ENCODE measurements at places on chromosomes 5 and 9.

DNA sequence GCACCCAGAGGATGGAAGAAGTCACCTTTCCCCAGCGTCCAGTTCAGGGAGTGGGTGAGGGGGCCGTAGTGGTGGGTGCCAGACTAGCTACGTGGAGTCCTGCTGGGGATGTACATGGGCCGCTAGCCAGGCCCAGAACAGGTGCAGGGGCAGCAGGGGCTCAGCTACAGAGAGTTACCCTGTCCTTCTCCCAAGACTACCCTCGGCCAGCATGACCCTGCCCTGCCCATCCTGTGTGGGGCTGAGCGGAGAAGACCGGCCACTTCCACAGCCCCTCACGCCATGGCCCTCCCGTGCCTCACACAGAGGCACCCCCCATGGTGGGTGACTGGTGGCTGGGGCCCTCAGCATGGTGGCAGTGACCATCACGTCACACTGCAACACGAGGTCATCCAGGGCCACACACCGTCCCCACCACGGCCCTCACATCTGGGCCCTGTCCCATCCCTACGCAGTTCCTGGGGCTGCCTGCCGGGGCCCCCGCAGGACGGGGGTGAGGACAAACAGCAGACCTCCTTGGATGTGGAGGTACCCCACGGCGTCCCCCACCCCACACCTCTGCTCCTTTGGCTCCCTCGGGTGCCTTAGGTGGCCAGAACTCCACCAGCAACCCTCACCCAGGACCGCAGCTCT, 977 bp upstream of the DPP7 start:
- DNase-seq: no peak

DNA sequence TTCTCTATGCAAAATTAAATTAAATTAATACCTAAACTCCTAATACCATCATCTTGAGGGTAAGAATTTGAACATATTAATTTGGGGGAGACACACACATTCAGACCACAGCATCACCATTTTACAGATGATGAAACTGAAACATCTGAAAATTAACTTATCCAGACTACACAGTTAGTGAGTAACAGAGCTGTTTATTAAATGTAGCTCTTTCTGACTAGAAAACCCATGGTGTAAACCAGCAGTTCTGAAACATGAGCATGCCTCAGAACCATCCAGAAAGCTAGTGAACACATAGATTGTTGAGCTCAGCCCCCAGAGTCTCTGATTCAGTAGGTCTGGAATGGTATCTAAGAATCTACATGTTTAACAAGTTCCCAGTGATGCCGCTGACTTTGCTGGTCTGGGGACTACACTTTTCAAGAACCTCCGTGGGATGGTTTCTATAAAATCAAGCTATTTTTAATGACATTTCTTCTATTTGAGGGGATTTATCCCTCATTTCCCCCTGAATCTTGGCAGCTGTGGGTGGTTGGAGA, 113.5 kb downstream of the RORB start:
- DNase-seq: no peak

DNA sequence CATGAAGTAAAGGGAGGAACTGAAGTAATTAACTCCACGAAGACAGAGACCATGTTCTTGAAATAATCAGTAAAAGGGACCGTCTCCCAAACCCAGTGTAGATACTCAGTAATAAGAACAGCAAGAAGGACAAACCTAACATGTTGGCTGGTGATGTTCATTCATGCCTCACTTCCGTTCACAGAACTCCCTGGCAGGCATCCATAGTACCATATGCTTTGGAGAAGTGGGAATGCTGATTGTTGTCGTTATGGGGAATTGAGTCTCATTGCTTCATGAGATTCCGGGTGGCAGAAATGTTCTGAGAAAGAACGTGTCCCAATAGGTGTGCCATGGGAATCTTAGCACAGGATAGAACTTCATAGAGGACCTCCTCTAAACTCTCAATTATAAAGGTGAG, 452.3 kb downstream of the ZSWIM6 start:
- DNase-seq: peak; percentile 8

DNA sequence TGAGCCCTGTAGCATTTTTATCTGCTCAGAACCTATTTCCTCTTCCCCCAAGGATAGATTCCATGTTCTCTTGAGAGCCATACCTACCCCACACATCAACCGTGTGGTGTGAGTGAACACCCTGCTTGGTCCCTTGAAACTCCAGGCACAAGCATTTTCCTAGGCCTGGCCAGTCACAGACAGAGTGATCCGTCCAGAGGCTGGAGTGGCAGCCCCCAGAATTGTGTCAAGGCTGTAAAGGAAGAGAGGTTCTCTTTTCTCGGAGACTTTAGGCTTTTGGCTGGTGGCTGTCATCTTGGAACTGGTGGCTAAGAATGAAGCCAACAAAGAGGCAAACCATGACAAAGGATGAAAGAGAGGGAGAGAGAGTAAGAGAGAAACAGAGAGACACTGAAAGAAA, 66.0 kb downstream of the ARHGEF37 start:
- DNase-seq: no peak

DNA sequence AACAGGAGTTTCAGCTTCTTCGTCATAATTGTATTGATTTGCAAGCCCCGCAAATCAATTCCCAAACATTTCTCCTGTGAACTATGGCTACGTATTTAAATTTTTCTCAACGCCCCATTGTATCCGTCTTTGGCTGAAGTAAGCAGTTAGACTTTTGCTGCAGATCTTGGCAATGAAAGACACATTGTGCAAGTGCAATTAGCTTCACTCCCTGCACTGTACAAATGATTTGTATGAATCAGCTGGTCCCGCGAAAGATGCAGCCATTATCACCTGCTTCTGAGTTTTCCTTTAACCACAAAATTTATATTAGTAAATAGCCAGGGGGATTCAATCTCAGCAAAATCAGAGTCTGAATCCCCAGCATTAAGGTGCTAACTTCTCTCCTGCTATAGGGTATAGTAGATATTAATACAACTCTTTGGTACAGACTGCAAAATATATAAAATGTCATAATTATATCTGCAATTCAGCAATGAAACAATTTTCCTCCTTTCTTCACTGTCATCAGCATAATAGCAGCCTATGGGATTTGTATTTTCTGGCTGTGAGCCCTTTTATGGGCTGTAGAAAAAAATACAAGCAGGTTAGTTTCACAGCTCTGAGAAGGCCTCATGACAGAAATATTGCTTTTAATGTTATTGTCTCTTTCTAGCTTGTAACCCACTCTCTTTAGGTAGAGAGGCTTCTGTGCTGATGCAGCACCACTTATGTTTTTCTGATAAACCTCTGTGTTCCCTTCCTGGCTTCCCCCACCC, 68.4 kb upstream of the SMARCA2 start:
- no peak for DNase-seq

DNA sequence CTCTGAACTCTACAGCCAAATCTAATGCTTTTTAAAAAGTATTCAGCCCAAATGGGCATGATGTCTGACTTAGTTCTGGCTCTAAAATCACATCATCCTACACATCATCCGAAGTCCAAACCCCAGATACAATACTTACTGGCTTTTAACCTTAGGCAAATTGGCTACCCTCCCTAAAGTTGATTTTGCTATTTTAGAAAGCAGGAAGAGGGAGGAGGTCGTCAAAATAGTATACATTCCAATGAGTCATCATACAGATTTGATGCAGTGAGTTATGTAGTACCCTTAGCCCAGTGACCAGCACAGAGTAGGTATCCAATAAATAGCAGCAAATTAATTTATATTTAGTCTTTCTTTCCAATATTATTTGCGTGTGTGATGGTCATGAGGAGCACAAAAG, 582.0 kb upstream of the TUSC1 start:
- DNase-seq: no peak

- DNase-seq: no peak
These were observed 25.2 kb downstream of the GIN1 start for GRCh38 chr5:103094737-103095136.

- no peak for DNase-seq
These were observed 20.2 kb downstream of the TLE1 start for GRCh38 chr9:81669041-81669651.

DNA sequence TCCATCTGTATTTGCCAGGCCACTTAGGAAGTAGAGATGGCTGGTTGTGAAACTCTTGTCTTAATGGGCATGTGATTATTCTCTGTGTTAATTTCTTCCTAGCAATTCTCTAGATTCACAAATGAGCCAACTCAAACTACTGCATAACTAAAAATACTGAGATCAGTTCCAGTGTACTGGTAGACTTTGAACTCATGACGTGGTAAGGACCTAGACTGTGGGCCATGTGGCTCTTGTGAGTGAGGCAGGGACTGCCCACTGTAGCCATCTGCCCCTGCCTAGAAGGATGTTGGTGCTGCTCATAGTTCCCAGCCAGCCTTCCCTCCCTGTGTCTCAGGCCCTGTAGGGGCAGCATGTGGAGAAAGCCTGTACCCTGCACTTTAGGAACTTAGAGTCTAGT, 47.4 kb downstream of the CYSTM1 start:
- DNase-seq: no peak

DNA sequence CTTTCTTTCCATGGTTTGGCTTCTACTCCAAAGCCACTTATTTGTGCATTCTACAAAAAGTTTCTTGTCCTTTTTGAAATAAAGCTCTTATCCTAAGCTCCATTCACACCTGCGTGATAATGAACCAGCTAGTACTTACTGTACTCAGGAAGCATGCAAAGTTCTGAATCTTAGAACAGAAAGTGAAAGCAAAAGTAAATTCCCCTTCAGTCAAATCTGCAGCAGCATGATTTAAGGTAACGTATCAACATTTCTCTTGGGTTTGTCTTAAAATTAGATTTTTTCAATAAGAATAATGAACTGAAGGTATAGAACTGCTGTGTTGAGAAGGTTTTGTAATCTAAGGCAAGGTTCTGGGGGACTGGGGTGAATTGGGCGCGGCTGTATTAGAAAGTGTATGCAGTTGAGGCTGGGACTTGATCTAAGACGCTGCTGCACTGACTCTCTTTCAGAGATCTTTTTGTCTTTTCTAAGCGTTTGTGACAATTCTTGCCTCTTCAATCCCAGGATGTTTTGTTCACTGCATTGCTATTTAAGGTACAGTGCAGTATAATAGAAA, at the start of gene ERAP2:
Gene ERAP2, plus strand, starts transcription at position 209 of the 559 bp plus-strand sequence. CDS start 3,186 bp downstream, outside the sequence.
- no peak for DNase-seq

DNA sequence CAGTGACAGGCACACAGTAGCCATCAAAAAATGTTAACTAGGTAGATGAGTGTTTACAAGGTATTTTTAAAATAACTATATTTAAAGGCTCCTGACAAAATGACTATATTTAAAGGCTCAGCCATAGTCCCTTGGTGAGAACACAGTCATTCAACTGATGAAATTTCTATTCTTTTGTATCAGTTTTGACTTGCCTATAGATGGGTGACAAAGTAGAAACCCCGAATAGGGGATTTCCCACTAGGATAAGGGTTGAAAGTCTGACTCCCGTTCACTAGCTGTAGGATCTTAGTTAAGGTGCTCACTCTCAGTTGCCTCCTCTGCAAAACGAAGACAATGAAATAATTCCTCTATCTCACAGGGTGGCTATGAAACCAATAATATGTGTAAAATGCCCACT, 218.2 kb downstream of the TSSK1B start:
- no peak for DNase-seq

GRCh38 chr5:15551113-15551504, 51.1 kb downstream of the FBXL7 start:
- DNase-seq: no peak

- no peak for DNase-seq
These were observed 38.5 kb downstream of the TARS1 start for GRCh38 chr5:33479311-33479710.

DNA sequence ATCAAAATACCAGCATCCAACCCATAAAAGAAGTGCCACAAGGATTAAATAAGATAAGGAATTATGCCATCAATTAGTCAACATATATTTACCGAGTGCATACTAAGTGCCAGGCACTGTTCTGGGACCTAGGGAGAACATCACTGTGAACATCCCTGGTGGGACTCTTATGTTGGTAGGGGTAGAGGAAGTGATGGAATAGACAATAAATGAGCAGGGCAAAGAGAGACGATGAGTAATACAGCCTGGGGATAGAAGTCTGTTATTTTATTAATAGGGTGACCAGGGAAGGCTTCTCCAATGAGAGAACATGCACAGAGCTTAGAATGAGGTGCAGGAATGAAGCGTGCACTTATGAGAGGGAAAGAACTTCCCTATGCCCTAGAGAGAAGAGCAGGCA, 47.4 kb upstream of the VLDLR start:
- DNase-seq: no peak

DNA sequence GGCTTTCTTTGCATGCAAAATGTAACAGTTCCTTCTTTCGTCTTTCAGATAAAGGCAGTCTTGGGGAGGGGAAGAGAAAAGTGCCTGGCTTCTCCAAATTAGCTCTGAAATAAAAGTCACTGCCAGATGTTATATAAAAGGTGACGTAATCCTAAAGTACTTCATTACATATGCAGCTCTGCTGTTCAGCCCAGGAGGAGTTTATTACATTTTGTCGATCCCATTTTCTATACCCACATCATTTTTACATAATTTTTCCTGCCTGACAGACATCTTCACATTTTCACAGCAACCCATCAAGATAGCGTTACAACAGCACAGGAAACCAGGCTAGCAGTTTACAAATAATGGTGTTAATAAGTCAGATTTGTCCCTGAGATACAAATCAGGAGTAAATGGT, 86.7 kb upstream of the SLC30A5 start:
- DNase-seq: peak; percentile 6

DNA sequence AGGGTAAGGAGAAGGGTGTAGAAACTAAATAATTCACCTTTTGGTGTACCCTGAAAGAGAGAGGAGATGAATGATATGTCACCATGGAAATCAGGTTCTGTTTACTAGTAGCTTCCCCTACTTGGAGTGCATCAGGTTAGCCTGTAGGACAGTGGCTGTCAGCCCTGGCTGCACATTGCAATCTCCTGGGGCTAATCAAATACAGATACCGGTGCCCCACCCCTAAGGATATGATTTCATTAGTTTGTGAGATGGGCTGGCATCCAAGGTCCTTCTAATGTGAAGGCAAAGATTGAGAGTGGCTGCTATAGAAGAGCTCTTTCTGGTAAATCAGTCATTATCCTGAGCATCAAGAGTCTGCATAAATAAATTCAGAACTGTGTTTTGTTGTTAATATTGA, 47.2 kb downstream of the INSYN2B start:
- no peak for DNase-seq

DNA sequence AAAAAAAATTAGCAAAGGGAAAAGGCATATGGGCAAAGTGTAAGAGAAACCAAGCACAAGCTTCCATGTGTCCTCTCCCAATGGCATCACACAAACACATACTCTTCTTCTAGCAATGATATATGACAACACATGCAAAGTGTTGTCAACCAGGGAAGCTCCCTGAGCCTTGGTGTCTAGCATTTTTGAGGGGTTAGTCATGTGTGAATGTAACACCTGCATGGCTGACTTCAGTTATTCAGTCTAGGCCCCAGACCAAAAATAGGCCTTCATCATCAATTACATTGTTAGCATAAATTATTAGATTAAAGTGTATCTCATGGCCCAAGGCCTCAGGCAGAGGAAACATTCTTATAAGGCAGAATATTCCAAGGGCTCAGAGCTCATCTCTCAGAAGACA, 450.0 kb downstream of the TLE1 start:
- DNase-seq: no peak

GRCh38 chr5:77232574-77233358, 22.3 kb downstream of the PDE8B start:
- DNase-seq: no peak

DNA sequence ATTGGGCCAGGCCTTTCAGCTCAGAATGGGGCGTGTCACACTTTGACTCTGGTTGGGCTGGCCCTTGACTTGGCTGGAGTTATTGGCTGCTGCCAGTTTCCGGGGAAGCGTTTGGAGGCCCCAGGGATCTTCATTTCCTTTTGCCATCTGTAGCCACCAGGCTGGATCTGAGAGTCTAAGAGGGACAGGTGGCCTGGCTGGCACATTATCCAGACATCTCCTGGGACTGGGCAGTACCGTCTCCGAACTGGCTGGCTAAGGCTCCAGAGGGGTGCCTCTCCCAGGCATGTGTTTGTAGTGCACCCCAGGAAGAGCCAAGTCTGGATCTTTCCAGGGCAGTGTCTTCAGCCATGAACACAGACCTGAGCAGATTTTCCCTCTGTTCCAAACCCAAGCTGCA, 9.7 kb upstream of the JADE2 start:
- DNase-seq: no peak
